ENCODE measurements at places on chromosomes 3 and 15.

- DNase-seq: no peak
These were observed 35.3 kb downstream of the ANXA2 start for GRCh38 chr15:60362321-60363086.

GRCh38 chr3:170709046-170709445 is 123.2 kb upstream of the SLC7A14 start:
- no peak for DNase-seq

GRCh38 chr15:93012786-93013185 is 76.2 kb downstream of the RGMA start:
- DNase-seq: no peak

- no peak for DNase-seq
These were observed 10.3 kb upstream of the RFTN1 start for GRCh38 chr3:16523778-16524177.

DNA sequence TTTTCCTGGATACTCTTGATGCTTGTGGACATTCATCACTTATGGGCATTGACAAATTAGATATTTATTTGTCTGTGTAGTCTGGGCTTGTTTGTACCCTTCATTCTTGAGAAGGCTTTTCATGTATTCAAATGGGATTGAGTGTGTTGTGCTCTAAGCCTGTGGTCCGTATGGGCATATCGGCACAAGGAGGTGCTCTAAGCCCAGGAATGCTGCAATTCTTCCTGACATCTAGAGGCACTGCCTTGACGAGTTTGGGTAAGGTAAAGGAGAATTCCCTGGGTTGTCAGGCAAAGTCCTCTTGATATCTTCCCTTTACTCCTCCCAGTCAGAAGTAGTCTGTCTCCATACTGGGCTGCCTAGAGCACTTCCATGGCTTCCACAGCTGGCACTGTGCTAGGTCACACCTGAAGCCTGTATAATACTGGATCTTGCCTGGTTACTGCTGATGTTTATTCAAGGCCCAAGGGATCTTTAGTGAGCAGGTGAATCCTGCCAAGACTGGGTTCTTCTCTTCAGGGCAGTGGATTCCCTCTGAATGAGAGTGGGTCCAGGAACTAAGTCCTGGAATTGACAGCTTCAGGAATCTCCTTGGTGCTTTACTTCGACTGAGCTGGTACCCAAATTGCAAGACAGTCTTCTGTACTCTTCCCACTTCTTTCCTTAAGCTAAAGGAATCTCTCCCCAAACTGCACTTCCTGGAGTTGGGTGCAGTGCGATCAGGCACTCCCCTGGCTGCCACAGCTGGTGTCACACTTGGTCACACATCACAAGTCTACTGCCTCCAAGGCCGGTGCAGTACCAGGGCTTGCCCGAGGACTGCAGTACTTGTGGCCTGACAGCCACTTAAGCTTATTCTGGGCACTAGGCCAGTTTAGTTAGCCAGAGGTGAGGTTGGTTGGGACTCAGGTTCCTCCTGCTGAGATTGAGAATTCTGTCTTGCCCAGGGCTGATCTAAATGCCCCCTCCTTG is 46.0 kb downstream of the GALK2 start:
- peak; percentile 9 for DNase-seq

DNA sequence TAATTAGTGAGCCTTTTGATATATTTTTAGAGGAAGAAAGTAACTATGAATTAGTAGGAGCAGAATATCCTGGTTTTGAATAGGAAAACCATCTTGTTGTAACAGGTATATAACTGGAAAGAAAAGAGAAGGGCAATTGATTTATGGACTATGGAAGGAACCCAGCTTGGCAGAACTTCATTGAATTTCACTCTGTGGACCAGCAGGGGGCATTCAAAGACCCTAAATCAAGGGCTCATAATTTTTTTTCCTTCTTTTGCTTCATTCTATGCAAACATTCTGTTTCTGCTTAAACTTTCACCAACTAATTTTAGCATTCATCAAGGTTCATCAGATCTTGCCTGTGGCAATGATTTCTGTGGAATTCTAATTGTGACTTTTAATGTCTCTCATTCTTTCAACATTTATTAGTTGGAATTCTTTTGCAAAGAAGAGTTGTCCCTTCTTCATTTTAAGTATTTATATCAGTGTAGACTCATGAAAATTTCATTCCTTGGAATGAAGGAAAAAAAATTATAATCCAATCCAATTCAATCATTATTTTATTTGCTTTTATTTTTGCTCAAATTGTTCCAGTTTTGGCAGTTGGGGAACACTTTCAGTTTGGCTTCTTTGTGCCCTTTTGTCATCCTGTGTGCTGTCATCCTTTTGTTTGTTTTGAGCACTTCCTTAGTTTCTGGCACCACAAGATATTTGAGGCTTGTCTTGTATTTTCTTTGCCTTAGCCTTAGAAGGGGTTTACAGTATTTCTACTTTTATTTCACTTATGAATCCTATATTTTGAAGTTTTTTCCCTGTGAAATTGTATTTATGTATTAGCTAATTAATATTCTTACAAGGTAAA is 30.4 kb downstream of the NXPE3 start:
- DNase-seq: no peak

GRCh38 chr15:75171408-75171807 is 30.3 kb upstream of the C15orf39 start:
- DNase-seq: no peak

DNA sequence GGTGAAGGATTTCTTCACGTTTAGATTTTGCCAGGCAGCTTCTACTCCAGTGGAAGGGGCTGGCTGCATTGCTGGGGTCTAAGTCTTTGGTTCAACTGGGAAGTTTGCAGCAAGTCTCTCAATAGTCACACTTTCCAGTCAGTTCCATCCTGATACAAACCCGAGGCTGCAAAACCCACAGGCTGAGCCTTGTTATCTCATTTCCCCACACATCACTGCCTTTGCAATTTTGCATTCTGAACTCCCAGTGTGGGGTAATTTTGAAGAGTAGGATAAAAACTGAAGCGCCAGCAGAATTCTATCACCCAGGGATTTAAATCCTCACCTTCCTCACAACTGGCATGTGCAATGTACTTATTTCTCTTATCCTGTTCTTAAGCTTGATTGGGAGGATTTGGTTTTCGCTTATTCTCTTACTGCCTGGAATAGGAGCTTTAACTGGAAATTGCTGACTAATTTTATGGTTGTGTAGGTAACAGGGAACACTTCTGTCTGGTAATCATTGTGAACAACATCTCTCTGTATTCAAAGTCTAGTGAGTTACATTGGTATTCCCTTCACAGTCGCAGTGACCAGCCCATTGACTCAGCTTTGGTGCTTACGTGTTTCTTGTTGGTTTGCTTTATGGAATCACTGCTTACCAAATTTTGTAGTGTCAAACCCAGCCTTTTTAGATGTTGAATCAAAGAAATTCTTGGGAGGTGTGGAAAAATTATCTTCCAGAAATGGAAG is 142.0 kb upstream of the TOPAZ1 start:
- DNase-seq: no peak

DNA sequence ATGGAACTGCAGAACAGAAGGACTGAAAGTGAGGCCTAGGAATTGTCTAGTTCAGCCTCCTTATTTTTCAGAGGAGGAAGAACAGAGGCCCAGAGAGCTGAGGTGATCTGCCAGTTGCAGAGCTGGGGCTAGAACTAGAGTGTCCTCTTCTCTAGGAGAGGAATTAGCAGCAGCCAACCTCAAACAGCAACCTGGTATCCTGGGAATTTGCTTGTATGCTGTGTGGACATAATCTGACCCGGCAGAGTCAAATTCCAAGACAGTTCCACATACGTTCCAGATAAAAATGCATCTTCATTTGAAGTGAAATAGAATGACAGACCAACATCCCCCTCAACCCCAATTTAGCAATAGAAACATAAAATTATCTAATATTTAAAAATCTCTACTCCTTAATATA is 13.5 kb upstream of the TSC22D2 start:
- no peak for DNase-seq

- DNase-seq: no peak
These were observed 5.9 kb downstream of the ZBTB20 start for GRCh38 chr3:115141033-115141757.

DNA sequence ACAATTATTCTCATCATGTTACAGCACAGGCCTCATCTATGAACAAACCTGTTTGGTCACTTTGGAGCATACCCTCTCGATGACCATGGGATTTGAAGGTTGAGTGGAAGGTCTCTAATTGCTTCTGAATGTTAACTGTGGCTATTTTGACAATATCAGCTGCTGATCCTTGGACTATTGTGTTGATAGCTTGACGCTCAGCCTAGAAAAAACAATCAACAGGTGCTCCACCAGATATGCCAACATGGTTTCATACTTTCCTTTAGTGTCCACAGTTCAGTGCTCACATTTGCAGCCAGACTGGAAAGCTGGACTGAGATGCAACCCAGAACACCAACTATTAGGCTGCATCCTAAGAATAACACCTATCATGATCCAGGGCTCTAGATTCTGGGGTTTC is 109.7 kb downstream of the POLQ start:
- no peak for DNase-seq

DNA sequence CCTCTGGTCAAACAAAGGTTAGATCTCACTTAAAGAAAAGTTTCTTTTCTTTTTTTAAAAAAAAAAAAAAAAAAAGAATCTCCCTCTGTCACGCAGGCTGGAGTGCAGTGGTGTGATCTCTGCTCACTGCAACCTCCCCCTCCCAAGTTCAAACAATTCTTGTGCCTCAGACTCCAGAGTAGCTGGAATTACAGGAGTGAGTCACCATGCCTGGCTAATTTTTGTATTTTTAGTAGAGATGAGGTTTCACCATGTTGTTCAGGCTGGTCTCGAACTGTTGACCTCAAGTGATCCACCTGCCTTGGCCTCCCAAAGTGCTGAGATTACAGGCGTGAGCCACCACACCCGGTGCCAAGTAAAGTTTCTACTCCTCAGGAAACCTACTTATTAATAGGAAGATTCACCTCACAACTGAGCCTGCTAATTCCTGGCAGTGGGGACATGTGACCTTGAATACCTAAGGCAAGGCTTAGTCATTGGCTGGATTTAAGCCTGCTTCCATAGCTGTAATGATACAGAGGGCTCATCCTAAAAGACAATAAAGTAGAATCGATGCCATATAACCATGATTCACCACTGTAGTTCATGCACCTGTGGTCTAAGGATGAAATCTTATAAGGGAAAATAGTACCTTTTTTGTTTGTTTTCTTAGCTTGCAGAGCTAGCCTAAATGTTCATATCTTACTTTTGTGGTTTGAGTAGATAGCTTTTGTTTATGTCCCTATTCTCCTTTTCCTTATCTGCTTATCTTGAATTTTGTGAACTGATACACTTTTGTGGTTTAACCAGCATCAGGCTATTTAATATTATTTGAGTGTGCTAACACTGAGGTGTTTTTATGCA is 24.8 kb upstream of the RBMS3 start:
- no peak for DNase-seq

GRCh38 chr3:128462341-128462910 is 4.3 kb downstream of the DNAJB8 start:
- DNase-seq: no peak

- DNase-seq: no peak
These were observed 29.1 kb downstream of the RUVBL1 start for GRCh38 chr3:128094295-128095151.

- no peak for DNase-seq
These were observed 116.1 kb upstream of the PLXND1 start for GRCh38 chr3:129722527-129722926.

DNA sequence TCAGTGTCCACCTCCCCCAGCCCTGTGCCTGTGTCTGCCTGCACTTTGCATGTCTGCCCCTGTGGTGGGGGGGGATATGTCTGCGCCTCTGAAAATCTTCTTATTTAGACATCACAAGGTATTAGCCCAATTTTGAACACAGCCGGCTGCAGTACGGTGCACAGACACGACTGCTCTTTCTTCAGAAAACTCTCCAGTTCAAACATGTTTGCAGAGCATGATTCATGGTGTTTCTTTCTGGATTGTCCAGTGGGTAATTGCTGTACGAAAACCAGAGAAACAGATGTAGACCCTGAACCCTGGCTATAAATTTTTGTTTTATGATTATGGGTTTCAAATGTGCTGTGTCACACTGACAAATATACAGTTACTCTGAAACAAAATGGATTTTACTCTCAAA is 3.4 kb upstream of the RARB start:
- no peak for DNase-seq

- DNase-seq: no peak
These were observed 619.9 kb downstream of the FOXP1 start for GRCh38 chr3:70963431-70964275.

GRCh38 chr15:69855258-69856000 is 242.3 kb downstream of the TLE3 start:
- DNase-seq: no peak

- no peak for DNase-seq
These were observed 85.7 kb downstream of the ARIH1 start for GRCh38 chr15:72559781-72560180.

DNA sequence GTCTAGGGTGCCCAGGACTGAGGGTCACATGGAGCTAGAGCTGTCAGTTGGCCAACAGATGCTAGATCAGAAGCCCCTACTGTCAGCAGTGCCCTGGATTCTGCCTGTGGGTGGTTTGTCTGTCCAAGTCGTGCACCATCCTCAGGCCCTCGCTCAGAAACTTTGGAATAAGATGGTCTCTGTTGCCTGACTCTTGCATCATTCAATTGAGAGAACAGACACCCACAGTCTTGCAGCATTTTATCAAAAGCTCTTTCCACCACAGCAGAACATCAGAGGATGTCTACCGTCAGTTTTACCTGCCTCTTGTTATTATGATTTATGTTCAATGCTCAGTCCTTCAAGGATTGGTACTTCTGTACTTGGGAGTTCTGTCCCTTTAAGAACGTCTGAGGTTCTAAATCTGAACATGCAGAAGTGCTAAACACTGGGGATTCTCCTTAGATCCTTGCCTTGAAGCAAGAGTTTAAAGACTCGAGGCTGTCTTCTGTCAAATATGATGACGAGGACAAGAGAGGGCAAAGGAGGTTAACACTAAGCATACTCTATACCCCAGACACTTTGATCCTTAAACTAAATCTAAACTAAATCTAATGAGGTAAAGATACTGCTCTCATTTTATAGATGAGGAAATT is 4.8 kb downstream of the AQP9 start:
- DNase-seq: no peak

DNA sequence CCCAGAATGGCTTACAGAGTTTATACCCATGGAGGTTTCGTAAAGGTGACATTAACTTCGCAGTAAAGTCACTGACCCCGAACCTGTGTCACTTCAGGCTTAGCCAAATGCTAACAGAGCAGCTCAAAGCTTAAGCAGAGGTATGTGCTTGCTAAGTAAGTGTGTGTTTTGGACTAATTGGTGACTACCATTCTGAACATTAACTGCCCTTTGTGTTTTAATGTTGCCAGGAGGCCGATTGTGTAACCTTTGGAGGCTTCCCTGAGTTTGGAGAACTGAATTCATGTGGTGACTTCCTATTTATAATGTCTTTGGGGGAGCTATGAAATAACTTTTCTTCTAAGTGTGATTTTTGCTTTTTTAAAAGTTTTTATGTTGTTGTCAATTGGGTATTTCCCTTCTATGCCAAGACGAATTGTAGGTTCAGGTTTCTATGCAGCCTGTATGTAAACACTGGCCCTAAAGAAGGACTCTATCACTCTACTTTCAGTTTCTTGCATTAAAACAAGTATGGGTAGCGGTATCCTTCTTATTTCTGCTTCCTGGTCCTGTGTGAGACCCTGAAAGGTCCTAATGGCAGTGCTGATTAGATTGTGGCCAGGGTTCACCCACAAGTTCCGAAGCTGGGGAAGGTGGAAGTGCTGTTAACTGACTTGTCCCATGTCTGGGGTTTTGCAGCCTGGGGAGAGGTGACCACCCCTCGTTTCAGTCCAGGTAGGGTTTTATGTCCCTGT is 86.3 kb downstream of the IGF1R start:
- DNase-seq: no peak
